ENCODE measurements at places on chromosomes 2 and 18.

- no peak for DNase-seq
Measured at GRCh38 chr2:100320547-100321178, 1.6 kb downstream of the LONRF2 start.

- DNase-seq, result no peak
Measured at GRCh38 chr2:190979906-190980629, 33.9 kb downstream of the STAT1 start.

DNA sequence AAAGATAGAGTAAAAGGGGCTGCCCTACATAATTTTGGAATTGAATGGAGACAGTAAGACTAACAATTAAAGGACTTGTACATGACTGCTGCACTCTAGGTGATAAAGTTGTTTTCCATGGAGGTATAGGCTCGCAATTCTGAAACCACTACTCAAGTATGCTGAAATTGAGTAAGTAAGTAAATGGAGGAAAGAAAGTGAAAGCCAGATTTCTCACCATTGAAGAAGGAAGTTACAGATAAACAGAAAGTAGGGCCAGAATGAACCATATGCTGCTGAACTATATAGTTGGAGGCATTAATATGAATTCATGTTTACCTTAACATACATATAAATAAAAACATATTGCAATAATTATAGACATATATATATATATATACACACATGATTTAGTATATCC is 225.7 kb upstream of the ST6GAL2 start:
- no peak for DNase-seq

GRCh38 chr18:27750014-27750413 is 426.9 kb downstream of the CDH2 start:
- peak; percentile 36 for DNase-seq

- no peak for DNase-seq
Measured at GRCh38 chr18:50734342-50734741, 85.5 kb downstream of the MRO start.

- DNase-seq, result no peak
Measured at GRCh38 chr2:136051001-136051724, 65.7 kb upstream of the DARS1 start.

- DNase-seq, result no peak
Measured at GRCh38 chr18:3230401-3231334, 10.9 kb upstream of the MYOM1 start.

GRCh38 chr2:11602563-11603204 is 67.3 kb downstream of the NTSR2 start:
- no peak for DNase-seq

GRCh38 chr18:55248495-55248894 is 289.2 kb upstream of the CCDC68 start:
- DNase-seq, result no peak

DNA sequence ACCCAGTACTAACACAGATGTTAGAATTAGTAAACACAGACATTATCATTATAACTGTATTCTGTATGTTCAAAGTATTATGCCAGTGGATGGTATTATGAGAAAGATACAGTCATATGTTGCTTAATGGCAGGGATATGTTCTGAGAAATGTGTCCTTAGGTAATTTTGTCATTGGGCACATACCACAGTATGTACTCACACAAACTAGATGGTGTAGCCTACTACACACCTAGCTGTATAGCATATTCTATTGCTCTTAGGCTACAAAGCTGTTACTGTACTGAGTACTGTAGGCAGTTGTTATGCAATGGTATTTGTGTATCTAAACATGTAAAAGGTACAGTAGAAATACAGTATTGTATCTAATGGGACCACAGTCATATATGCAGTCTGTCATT is 53.8 kb downstream of the GTF3C3 start:
- no peak for DNase-seq

- no peak for DNase-seq
Measured at GRCh38 chr2:161998857-161999256, 75.2 kb downstream of the DPP4 start.

- no peak for DNase-seq
Measured at GRCh38 chr2:96146153-96146880, 1.1 kb upstream of the DUSP2 start.

DNA sequence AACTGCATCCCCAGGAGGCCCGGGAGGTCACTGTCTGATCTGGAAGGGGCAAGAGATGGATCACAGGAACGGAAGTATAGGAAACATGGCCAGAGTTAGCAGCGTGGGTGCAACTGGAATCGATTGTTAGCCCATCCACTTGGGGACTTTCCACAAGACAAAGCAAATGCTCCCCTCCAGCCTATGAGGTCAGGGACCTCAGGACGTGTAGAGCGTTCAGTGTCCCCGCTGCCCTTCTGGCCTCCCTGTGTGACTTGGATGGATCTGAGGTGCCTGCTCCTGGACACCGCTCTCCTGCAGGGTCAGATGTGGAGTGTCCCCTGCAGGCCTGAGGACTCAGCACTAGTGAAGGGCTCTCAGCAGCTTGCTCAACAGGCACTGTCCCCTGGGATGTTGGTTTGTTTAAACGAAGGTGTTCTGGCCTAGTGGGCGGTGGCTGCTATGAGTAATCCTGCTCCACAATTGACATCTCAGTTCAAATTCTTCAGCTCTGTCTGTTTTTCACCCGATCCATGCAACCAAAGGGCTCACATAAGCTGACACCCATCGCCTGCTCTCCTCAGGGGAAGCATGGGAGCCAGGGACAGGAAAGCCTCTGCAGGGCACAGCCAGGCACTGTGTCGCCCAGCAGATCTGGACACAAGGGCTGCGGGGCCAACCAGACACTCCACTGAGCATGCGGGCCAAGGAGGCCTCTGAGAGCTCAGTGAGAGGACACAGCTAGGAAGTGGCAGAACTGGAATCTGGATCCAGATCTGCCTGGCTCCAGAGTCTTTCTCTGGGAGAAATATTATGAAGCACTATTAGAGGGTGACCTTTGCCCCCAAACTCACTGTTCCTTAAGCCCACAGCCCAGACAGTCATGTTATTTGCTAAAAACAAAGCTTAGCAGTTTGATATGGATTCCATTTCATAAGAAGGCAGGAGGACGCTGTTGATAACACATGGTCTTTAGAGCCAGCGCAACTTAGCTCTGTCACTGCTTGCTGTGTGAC is 78.5 kb downstream of the RHOB start:
- peak; percentile 61 for DNase-seq

DNA sequence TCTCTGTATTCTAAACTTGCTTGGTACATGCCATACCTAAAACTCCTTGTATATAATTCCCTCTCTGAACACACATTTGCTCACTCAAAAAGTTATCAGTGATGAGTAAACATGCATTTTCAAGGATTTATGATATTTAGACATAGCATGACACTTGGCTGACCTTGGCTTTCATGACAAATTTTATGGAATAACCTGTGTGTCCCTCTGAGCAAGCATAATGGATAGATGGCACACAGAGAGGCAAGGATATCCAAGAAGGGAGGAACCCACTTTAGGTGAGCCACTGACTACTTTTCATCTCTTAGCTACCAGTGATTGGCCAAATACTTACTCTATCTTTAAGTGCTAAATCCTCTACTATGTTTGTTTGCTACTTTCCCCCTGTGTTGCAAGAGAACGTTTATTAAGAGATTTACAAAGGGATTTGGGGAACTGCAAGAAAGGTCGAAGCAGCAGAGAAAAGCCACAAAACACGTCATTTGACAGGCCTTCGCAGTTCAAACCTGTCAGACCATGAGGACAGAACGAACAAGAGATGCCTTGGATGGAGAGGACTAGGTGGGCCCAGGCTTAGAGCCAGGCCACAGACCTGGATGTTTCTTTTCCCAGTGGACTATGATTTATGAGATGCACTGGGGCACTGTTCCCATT is 379.9 kb downstream of the NBAS start:
- no peak for DNase-seq

GRCh38 chr2:128260239-128261138 is 58.2 kb downstream of the HS6ST1 start:
- no peak for DNase-seq

DNA sequence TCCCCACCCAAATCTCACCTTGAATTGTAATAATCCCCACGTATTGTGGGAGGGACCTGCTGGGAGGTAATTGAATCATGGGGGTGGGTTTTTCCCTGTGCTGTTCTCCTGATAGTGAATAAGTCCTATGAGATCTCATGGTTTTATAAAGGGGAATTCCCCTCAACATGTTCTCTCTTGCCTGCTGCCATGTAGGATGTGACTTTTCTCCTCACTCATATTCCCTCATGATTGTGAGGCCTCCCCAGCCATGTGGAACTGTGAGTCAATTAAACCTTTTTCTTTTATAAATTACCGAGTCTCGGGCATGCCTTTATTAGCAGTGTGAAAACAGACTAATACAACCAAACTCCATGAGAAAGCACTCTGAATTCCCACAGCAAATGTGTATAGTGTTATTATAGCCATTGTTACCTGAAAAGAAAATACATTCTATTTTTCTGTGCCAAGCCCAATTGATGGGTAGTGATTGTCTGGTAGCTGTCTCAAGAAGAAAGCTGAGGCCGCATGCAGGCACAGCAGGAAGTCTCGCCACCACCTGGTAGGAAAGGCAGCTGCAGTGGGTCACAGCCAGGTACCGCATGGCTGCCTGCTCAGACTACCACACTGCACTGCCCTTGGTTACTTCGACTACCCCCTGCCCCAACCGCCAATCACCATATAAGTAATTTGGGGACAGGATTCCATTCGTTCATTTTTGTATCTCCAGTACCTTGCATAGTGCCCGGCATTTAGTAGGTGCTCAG is 10.3 kb upstream of the ZBTB7C start:
- DNase-seq, result no peak

GRCh38 chr2:165240916-165241315 is 1.7 kb downstream of the SCN2A start:
- no peak for DNase-seq

GRCh38 chr18:77114415-77115191 is 18.0 kb downstream of the MBP start:
- DNase-seq, result no peak

DNA sequence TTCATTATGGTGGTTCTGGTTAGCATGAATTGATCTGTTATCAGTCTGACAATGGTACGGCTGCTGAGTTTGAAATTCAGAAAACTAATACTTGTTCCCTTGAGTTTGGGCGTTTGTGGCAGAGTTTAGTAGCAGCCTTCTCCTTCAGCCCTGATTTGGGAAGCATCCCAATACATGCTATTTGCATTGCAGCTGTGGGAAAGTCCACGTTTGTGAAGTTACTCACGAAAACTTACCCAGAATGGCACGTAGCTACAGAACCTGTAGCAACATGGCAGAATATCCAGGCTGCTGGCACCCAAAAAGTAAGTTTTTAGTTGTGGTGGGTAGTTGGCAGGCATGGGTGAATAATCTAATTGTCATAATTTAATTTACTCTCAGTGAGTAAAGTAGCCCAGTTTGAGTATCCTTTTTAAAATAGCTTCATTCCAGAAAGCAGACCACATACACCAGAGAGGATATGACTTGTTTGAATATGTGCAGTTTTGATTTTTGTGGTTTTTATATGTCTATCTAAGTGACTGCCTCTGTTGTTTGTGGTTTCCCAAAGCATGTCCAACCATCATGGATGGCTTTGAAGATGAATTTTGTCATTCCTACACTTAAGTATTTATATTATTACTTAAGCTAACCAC is 12.2 kb downstream of the DGUOK start:
- DNase-seq, result no peak

GRCh38 chr2:217610401-217610814 is 392.4 kb downstream of the TNS1 start:
- DNase-seq, result peak; percentile 25

DNA sequence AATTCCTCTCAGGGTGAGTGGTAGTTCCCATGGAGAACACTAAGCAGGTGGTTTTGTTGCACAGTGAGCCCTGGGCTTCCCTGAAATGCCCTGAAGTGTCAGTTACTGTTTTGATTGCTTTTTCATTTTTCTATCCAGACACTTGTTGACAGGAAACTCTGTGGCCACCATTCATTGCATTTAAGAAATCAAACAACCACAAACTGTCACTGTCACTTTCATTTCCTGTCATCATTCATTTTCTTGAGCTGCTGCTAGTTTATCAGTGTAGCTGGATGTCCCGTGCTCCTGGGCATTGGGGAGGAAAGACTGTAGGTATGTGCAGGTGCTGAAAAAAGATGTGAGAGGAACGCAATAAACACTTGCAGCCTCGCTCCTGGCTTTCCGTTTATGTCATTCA is 891.6 kb upstream of the ZEB2 start:
- DNase-seq, result no peak

DNA sequence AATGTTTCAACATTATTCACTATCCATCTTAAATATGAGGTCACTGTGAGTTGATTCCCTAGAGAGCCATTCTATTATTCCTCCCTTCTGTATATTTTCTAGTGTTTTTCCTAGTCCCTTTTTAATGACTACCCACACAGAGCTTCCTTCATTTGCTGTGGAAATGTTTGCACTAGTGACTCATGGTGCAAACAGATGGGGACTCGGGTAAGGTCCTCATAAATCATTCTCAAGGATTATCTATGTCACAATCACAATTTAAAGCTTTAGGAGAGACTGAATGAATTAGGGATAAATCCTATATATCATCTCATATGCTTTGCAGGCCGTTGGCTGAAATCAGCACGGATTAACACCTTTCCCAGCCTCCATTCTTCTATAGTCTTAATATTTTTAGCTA is 159.6 kb downstream of the DCC start:
- no peak for DNase-seq

GRCh38 chr2:37449761-37450296 is 105.4 kb downstream of the QPCT start:
- no peak for DNase-seq

DNA sequence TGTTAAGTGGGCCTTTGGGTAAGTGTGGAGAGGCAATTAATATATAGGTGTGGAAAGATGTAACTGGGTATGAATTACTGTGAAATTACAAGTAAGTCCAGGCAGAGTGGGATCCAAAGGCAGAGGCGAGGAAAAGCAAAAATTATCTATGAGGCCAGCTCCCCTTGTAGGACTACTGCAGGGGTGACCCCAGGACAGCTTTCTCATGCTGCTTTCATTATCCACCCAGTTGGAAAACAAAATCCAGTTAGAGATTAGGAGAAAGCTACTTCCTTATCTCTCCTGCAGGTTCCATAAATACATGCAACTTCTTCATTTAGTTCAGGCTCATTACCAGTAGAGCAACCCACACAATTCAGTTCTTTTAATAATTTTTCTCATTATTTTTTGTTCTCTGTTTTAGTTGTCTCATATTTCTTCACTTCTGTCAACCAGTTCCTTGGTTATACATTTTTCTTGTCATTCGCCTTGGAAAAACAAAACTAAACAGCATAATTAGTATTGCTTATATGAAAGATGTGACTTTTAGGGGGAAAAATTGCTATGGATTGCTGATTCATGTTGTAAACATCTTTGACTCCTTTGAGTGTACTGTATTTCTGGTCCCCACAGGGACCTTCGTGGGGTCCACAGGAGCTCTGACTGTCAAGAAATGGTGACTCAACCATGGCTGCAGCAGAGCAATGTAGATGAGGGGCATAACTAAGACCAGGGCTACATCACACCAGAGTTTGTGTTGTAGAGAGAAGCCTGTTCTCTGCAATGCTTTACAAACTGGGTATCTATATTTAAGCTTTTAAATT is 110.4 kb upstream of the PARD3B start:
- DNase-seq, result no peak

- DNase-seq, result peak; percentile 18
Measured at GRCh38 chr2:239181903-239182581, 218.8 kb downstream of the HDAC4 start.
